ENCODE measurements at places on chromosomes 7 and 10. TPM values are rescaled to one million over a fixed set of nuclear protein-coding genes. Genes with fewer than 3 reads are reported as not detected.

TMEM139 gene
- total RNA-seq: 0.40 TPM

OPN1SW gene
- total RNA-seq: not detected

DNA sequence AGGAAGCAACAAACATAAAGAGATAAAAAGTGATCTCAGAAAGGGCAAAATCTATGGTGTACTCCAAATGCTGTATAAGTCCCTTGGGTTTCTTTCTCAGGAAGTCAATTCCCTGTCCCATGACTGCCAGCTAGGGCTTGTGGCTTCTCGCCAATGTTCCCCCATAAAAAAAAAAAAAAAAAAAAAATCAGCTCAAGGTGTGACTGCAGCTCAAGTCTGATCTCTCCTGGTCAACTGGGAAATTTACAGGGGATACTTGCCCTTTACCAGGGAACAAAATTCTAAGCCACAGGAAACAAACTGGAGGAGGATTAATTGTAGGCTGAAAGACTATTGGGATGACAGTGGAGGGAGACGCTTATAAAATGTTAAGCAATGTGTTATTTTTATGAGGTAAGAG, 76.0 kb downstream of the PCGF5 start:
- no peak overlapping the region for H3K4me3 ChIP-seq
- H3K4me1 ChIP-seq: peaks cover 7% of the 10 kb centered on the region

GLI3 gene
- 7.6 TPM for total RNA-seq

GRCh38 chr7:20236790-20237189, 19.6 kb upstream of the MACC1 start:
- H3K27me3 ChIP-seq: no peaks in the 10 kb centered on the region
- no peaks in the 10 kb centered on the region for H3K4me1 ChIP-seq
- no peak overlapping the region for H3K4me3 ChIP-seq
- no peaks in the 10 kb centered on the region for H3K36me3 ChIP-seq
- H3K27ac ChIP-seq: no peak overlapping the region

DNA sequence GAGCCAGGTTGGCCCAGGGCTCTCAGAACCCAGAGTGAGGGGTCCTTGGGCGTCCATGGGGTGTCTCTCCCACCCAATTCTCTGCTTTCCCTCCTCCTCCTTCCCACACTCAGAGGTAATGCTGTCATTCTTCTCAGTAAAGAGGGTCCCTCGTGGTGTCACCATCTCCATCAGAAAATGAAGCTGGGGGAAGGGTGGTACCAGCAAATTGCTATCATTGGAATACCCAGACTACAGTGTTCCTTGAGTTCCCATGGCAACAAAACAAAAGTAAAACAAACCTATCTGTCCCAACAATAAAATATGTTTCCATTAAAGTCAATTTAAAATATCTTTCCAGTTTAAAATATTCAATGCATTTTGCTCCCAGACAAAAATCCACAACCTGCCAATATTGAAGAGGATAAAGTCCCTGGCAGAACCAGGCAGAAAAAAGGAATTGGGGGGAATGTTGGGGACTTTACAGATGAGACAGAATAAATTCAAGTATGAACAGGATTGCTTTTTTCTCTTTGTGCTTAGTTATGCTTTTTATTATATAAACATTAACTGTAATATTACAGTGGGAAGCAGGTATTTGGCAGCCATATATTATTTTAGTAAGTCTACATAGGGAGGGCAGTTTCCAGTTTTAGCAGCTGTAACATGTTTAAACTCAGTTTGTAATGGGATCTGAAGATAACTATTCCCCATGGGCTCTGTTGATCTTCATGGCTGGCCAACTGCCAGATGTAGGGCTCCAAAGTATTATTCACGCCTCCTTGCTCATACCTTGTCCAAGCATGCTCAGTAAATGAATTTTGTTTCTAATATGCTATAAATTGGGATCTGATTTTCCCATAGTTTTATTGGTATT, 182.1 kb downstream of the ARID5B start:
- H3K4me3 ChIP-seq: no peak overlapping the region
- peak overlapping the region; percentile 99 for H3K27ac ChIP-seq
- peaks cover 26% of the 10 kb centered on the region for H3K36me3 ChIP-seq
- DNase-seq: peak; percentile 95

ARHGEF5 gene
- 0.93 TPM for total RNA-seq

RBM20 gene
- 8.3 TPM for total RNA-seq

NPTX2 gene
- total RNA-seq: 7.3 TPM

- no peaks in the 10 kb centered on the region for H3K27me3 ChIP-seq
- peaks cover 46% of the 10 kb centered on the region for H3K4me1 ChIP-seq
- no peak overlapping the region for H3K27ac ChIP-seq
- no peak for DNase-seq
- H3K36me3 ChIP-seq: peaks cover 31% of the 10 kb centered on the region
These were observed 5.2 kb downstream of the PSMG3 start for GRCh38 chr7:1564603-1565022.

DNA sequence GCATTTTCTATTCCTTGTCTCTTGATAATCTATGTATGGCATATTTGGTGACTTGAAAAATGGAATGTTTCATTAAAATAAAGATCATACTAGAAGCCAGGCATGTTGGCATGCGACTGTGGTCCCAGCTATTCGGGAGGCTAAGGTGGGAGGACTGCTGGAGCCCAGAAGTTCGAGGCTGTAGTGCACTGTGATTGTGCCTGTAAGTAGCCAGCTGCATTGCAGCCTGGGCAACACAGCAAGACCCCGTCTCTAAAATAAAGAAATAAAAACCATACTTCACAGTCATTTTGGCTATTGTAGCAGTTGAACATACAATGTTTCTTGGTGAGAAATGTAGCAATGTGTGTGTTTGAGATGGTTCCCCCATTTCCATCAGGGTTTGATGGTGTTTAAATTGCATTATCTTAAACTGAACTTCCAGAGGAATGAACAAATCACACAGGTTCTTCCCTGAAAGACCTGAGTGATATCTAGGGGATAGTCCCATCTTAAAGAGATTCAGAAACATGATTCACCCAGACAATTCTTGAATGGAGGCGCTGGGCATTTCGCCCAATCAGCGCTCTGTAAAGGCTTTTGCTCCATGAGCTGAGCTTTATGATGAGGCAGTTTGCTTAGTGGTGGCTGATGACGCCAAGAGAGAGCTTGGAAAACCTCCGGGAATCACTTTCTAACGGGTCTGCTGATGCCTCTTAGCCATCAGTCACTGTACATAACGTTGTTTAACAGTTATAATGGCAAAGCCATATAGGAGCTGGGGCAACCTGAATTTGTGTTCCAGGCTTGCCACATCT, 19.4 kb upstream of the BTBD16 start:
- peaks cover 71% of the 10 kb centered on the region for H3K36me3 ChIP-seq
- no peak overlapping the region for H3K27ac ChIP-seq
- DNase-seq: no peak
- no peaks in the 10 kb centered on the region for H3K27me3 ChIP-seq

GRCh38 chr7:28077616-28078015, 103.0 kb downstream of the JAZF1 start:
- H3K27me3 ChIP-seq: no peaks in the 10 kb centered on the region
- DNase-seq: peak; percentile 69
- H3K27ac ChIP-seq: peak overlapping the region; percentile 17
- no peak overlapping the region for H3K4me3 ChIP-seq

DNA sequence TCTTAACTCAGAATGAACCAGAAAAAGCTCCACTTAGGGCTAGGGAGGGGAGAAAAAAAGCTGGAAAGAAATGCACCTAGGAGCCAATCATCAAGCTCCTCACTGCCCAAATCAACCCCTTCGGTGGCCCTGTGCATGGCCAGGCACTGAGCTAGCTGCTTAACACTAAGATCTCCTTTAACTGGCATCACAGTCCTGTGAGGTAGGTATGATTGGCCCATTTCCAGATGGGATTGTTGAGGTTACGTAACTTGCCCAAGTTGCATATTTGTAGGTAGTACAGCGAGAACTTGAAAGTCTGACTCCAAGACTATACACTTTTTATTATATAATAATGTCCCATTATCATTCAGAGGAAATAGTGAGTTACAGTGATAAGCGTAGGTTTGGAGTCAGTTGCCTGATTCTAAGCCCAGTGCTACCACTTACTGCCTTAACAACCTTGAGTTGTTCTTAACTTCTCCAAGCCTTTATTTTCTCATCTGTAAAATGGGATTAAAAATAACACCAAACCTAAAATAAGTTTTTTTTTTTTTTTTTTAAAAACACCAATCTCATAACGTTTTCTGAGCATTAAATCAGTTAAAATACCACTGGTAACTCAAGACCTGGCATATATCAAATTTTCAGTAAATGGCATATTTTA, 37.2 kb upstream of the ACSL5 start:
- no peak overlapping the region for H3K4me3 ChIP-seq
- no peaks in the 10 kb centered on the region for H3K36me3 ChIP-seq
- H3K27ac ChIP-seq: no peak overlapping the region
- peaks cover 2% of the 10 kb centered on the region for H3K27me3 ChIP-seq
- no peaks in the 10 kb centered on the region for H3K4me1 ChIP-seq

- peaks cover 25% of the 10 kb centered on the region for H3K4me1 ChIP-seq
- H3K27ac ChIP-seq: no peak overlapping the region
- H3K27me3 ChIP-seq: no peaks in the 10 kb centered on the region
- no peaks in the 10 kb centered on the region for H3K36me3 ChIP-seq
These were observed 13.3 kb downstream of the DIP2C start for GRCh38 chr10:676178-676577.
